ENCODE measurements at places on chromosomes 6 and 20.

- peak; percentile 82 for DNase-seq
Observed at GRCh38 chr6:19465256-19465655, 371.9 kb upstream of the ID4 start.

GRCh38 chr6:43725643-43726580 is 38.3 kb upstream of the MRPS18A start:
- DNase-seq = no peak

- no peak for DNase-seq
Observed at GRCh38 chr20:47133809-47134456, 222.6 kb downstream of the ZMYND8 start.

DNA sequence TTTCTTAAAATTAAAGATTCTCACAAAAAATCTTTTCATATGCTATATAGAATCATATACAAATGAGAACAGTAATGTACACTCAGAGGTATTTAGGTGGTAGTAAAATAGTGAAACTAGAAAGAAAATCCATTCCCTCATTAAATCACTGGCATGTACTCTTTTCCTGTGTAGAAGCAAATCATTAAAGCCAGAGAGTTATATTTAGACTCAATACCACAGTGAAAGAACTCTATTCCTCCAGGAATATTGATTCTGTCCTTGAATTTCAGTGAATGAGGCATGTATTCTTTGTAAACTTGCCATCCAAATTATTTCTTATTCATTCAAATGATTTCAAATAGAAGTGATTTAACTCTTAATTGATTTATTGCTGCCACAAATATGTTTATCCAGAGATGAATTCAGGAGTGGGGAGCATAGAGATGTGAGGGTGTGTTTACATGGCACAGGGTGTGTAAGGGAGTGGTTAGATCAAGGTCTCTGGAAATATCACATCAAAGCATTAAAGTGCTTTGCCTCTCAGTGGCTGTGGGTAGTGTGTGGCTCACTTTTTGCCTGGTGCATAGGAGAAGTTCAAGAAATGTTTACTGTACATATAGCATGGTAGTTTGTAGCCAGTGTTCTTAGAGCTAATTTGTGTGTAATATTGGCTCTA is 141.2 kb downstream of the FAM83B start:
- DNase-seq = peak; percentile 9

DNA sequence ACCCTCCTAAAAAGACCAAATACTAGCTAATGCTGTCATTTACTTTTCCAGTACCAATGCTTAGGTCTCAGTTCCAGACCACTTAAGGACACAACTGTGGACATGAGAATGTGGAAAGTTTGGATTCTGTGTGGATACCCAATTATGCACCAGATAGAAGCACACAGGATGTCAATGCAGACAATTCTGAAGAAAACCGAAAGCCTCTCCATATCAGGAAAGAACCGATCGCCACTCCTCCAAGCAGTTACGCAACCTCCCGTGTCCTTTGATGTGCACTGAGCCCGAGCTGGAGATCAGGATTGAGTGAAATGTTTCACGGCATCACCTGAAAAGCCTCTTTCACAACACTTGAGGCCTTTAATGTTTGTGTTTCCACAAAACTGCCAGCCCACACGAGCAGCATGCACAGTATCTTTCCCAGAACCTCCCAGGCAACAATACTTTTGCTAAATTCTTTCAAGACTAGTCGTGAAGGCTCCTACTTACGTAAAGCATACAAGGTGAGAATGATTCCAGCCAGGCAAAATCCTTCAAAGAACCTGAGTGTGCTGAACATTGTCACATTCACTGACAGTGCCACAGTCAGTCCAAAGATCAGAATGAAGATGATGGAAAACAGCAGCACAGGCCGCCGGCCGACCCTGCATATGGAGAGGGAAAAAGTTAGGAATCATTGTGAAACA is 47.0 kb downstream of the SLC22A23 start:
- DNase-seq = no peak

DNA sequence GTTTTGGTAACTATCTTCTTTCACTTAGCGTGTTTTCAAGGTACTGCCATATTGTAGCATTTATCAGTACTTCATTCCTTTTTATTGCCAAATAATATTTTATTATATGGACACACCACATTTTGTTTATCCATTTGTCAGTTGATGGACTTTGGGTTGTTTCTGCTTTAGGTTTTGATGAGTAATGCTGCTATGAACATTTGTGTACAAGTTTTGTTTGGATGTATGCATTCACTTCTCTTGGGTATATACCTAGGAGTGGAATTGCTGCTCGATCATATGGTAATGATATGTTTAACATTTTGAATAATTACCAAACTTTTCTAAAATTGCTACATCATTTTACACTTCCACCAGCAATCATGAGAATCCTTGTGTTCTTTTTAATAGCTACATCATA is 6.4 kb upstream of the SLC22A7 start:
- no peak for DNase-seq

- no peak for DNase-seq
Observed at GRCh38 chr6:52519618-52520017, 57.2 kb downstream of the TRAM2 start.
